Hepatocyte (in vitro differentiated cells): ENCODE measurements at places on chromosomes 3 and 15. TPM values are rescaled to one million over a fixed set of nuclear protein-coding genes. Genes with fewer than 3 reads are reported as not detected.

- H3K36me3 ChIP-seq, result no peaks in the 10 kb centered on the region
- no peaks in the 10 kb centered on the region for H3K4me1 ChIP-seq
- DNase-seq, result no peak
- no peaks in the 10 kb centered on the region for H3K27me3 ChIP-seq
- H3K27ac ChIP-seq, result no peak overlapping the region
- no peak overlapping the region for H3K4me3 ChIP-seq
These were observed 396.6 kb downstream of the GABRB3 start for GRCh38 chr15:26376243-26376642.

DNA sequence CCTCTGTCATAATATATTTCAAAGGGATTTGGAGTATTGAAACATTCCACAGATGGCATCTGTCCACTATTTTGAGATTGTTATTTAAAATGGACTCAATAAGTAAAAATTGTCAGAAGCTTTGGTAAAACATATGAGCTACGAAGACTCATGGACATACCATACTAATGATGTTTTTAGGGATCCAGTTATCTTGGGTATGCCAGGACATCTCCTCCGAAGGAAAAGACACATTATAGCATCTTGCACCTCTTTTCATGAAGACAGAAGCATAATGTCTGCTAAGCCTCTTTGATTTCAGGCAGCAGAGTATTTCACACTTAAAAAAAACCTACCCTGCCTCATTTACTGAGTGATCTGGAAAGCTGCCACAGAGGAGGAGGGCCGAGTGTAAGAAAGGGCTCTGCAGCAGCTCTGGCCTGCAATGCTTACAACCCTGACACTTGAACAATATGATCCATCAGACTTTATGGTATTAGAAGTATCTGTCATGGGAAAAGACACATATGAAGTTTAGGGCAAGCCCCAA is 284.8 kb downstream of the TUSC7 start:
- H3K4me3 ChIP-seq, result no peak overlapping the region
- no peaks in the 10 kb centered on the region for H3K27me3 ChIP-seq
- no peak for DNase-seq
- H3K36me3 ChIP-seq, result no peaks in the 10 kb centered on the region

GRCh38 chr3:149186219-149186618 is 35.4 kb downstream of the CP start:
- H3K4me1 ChIP-seq, result no peaks in the 10 kb centered on the region
- no peak overlapping the region for H3K27ac ChIP-seq
- DNase-seq, result no peak
- no peak overlapping the region for H3K4me3 ChIP-seq
- no peaks in the 10 kb centered on the region for H3K36me3 ChIP-seq

- H3K4me1 ChIP-seq, result no peaks in the 10 kb centered on the region
- no peaks in the 10 kb centered on the region for H3K27me3 ChIP-seq
- no peak overlapping the region for H3K27ac ChIP-seq
- no peak overlapping the region for H3K4me3 ChIP-seq
- DNase-seq, result no peak
These were observed 74.4 kb upstream of the CTDSPL start for GRCh38 chr3:37787153-37787867.

DNA sequence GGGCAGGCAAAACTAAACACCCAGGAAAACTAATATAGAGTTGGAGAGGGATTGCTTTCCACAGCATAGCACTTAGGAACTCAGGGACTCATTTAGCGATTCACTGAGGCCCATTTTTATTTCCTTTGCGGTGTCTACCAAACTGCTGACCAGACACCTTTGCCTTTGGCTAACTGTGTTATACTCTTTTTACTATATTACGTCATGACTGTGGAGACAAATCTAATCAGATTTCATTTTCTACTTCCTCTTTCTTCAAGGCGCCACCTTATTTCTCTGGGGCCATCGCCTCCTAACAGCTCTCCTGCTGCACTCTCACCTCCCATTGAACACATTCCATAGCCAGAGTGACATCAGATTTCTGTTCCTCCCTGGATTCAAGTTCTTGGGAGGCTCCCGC is 215.7 kb upstream of the WNT5A start:
- no peaks in the 10 kb centered on the region for H3K27me3 ChIP-seq
- DNase-seq, result no peak
- no peaks in the 10 kb centered on the region for H3K36me3 ChIP-seq
- H3K27ac ChIP-seq, result no peak overlapping the region
- peaks cover 6% of the 10 kb centered on the region for H3K4me1 ChIP-seq
- H3K4me3 ChIP-seq, result no peak overlapping the region

ADGRG7 gene
- 33.3 and 34.1 TPM in 2 replicates for total RNA-seq

SPATA12 gene
- total RNA-seq, result 0.08 and 0.10 TPM in 2 replicates

CPB1 gene
- total RNA-seq, result not detected in 2 replicates
